Caco-2 (cell line): ENCODE measurements at places on chromosomes 12 and 14.

DNA sequence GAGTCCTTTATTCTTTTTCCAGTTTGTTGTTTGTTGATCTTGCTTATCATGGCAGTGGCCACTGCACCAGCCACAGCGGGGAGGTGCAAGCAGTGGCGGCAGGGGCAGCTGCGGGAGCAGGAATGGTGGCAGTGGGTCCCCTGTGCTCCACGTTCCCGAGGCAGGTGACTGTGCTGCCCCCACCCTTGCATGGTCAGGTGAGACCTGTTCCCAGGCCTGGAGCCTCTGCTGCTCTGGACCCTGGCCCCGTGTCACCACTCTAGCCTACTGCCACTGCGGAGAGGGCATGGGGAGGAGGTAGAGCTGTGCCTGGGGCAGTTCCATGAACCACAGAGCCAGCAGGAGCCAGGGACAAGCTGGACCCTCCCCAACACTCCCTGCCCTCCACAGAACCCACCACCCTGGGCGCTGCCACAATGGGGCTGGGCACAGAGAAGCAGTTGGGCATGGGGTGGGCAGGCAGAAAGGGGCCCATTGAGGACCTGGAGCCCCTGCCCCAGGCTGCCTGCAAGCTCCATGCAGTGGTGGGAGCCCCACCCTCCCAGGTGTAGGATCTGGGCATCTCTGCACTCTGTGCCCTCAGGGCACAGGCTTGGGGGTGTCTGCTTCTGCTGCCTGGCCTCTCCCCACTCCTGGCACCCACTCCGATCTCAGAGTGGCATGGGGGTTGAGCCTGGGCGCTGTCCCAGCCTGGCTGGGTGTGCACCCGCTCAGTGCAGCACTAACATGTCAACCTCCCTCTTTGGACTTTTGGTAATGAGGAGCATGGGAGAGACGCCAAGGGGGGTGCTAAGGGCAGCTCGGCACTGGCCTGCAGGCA, 23.1 kb upstream of the WDR20 start:
- DNase-seq = no peak

- no peak for DNase-seq
These were observed 31.6 kb downstream of the TESC start for GRCh38 chr12:117067638-117068037.

GRCh38 chr12:910416-910815, 39.1 kb downstream of the RAD52 start:
- DNase-seq = no peak

DNA sequence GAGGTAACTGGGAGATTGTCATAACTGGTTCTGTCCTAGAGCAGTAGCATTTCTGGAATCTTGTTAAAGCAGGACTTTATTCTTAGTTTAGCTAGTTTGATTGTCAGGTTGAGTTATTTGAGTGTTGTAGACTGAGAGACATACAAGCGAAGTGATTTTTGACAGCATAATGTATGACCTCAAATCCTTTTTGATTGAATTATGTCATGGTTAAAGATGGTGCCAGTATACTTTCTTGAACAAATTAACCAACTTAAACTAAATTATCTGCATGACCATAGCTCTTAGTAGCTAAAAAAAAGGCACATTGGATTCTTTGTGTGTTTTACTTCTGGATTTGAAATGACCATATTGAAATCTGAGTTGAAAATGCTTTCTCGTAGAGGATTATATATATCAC, 626.6 kb downstream of the TMTC2 start:
- no peak for DNase-seq

DNA sequence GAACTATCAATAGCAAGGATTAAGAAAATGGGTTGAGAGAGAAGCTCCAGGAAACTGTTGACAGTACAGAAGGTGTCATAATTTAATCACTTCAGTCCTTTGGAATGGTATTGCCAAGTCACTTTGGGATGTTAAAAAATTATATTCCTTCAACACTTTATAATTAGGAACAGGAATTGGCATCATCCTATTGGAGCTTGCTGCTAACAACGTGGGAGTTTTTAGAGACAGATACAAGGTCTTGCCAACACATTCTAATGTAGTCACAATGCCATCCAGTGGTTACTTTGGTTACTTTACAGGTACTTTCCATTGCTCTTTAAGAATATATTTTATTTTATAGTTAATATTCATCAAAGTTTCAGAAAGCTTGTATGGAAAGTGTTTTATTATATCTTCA, 310.1 kb downstream of the SYT1 start:
- no peak for DNase-seq

- peak; percentile 69 for DNase-seq
These were observed 10.9 kb downstream of the C12orf43 start for GRCh38 chr12:121005346-121005815.

DNA sequence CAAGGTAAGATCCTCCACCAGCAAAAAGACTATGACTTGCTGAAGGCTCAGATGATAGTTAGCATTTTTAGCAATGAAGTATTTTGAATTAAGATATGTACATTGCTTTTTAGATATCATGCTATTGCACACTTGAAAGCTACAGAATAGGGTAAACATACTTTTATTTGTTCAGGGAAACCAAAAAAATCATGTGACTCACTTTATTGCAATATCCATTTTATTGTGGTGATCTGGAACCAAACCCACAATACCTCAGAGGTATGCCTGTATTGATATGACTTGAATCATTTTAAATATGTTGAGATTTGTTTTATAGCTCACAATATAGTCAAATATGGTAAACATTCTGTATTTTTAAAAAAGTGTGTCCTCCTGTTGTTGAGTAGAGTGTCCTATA, 96.1 kb downstream of the DIO3 start:
- no peak for DNase-seq

DNA sequence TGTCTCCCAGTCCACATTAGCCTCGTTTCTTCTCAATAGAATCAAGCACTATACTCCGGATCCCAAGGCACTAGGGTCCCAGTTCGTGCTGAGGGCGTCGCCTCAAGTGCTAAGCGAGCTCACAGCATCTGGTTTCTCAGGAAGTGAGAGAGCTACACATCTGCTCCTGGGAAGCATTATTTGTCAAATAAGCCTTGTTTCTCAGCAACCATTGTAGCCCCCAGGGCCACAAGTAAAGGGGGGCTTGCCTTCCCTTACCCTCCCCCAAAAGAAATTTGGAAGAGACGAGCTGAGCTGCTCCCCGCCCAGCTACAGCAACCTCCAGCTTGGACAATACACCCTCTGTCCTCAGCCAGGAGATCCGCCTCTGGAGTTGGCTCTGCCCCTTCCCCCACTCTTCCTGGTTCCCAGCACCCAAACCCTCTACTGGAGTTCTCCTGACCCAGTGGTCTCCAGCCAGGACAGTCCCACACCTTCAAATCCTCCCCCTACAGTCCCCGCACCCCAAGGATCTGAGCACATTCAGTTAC, 5.7 kb upstream of the TNS2 start:
- DNase-seq = no peak

- DNase-seq = no peak
These were observed 75.2 kb downstream of the FIGNL2 start for GRCh38 chr12:51773145-51773869.

GRCh38 chr12:106490264-106490663, 92.5 kb upstream of the RFX4 start:
- no peak for DNase-seq

- DNase-seq = no peak
These were observed 39.8 kb downstream of the ACTN1 start for GRCh38 chr14:68939181-68939892.

DNA sequence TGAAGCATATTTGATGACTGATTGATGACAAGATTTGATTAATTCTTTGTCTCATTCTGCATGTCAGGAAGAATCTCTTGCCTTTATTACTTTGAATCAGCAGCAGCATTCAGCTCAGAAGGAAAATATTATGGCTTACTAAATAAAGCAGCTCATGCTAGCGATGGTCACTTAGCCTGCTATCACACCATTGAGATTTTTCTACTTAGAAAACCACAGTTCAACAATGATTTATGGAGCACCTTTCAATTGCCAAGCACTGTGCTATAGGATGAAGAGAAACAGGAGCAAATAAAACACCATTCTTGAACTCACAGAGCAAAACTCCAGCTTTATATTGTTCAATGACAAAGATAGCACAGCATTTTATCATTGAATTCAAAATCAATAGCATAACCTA, 197.7 kb downstream of the CPNE8 start:
- no peak for DNase-seq

GRCh38 chr14:77258566-77258965, 12.4 kb downstream of the NGB start:
- no peak for DNase-seq

GRCh38 chr14:85221832-85222231, 308.1 kb upstream of the FLRT2 start:
- DNase-seq = no peak

DNA sequence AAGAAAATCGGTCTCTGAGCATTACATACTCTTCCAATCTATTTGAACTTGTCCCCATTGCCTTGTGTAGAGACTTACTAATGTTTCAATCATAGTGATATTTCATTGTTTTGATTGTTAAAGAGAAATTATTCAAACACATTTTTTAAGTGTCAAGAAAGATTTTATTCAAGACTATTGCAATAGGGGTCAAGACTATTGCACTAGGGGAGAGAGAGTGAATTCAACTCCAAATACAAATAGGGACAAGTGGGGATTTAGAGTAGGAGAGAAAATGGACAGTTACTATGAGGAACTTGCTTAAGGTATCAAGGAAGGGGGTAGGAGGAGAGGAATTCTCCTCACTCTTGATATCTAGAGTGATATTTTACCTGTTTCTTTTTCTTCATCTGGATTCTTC, 73.1 kb downstream of the FAR2 start:
- no peak for DNase-seq

GRCh38 chr12:116009805-116010204, 267.7 kb downstream of the MED13L start:
- DNase-seq = no peak

DNA sequence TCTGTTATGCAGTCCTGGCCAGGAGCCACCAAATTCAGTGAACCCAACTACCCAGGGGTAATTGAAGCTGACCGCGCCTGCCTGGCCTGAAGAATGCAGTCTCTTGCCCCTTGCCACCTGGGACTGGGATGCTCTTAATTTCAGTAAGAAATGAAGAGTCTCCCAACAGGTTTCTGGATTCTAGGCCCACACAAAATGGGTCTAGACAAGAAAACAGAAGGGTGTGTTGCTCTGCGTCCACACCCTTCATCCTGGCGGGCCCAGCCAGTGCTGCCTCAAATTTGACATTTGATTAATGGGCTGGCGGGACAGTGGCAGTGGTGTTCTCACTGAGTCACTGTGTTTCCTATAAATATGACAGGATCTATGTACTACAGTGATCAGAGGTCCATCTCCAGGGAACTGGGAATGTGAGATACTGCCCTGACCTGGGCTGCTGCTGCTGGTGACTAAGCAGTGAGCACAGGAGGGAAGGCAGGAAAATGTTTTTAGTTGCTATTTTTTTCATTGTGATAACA, 6.5 kb downstream of the TMEM253 start:
- DNase-seq = no peak

GRCh38 chr12:12872139-12872933, 19.0 kb upstream of the GPRC5A start:
- peak; percentile 98 for DNase-seq

DNA sequence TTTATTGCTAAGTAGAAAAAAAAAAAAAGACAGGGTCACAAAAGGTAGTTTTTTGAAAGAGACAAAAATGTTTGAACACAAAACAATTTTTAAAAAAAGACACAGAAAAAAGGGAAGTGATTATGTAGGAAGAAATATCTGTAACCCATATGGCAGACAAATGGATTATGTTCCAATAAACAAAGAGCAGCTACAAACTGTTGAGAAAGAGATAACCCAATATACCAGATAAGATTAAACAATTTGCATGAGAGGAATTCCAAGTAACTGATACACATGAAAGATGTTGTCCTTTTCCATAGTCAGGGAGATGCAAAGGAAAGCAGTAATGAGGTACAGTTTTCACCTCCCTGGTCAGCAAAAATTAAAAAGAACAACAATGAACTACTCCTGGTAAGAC, 44.9 kb downstream of the PTPRR start:
- DNase-seq = no peak

GRCh38 chr14:34219661-34220377, 242.2 kb downstream of the SPTSSA start:
- no peak for DNase-seq
